A549 treated with dexamethasone at 1 μM for 4 hours (cell line): ENCODE measurements at places on chromosomes 7 and 10. TPM values are rescaled to one million over a fixed set of nuclear protein-coding genes. Genes with fewer than 3 reads are reported as not detected.

Gene SYT15
- 1.5 to 3.1 TPM (median 3.0 TPM) in 5 replicates for total RNA-seq

Gene ANK3
- total RNA-seq, result 0.41 to 1.2 TPM (median 0.69 TPM) in 5 replicates

Gene TBATA
- total RNA-seq, result not detected in 5 replicates

Gene RGR
- not detected in 5 replicates for total RNA-seq

Gene ENTPD1
- 0.06 to 0.20 TPM (median 0.15 TPM) in 4 of 5 replicates, not detected in the other for total RNA-seq

Gene TMEM225B
- 0.32 to 1.3 TPM (median 1.1 TPM) in 5 replicates for total RNA-seq

Gene RPEL1
- total RNA-seq, result 0.05 TPM in 2 of 5 replicates, not detected in the others

Gene PRSS37
- total RNA-seq, result not detected in 5 replicates

Gene FLNC
- 2.9 to 6.0 TPM (median 3.9 TPM) in 5 replicates for total RNA-seq

Gene LMOD2
- not detected in 5 replicates for total RNA-seq

Gene AGAP4
- 4.7 to 8.8 TPM (median 7.0 TPM) in 5 replicates for total RNA-seq

Gene NXPH1
- not detected in 5 replicates for total RNA-seq

Gene NAT16
- total RNA-seq, result 0.09 to 0.21 TPM (median 0.12 TPM) in 5 replicates

Gene LRRD1
- not detected in 5 replicates for total RNA-seq

Gene EVX1
- total RNA-seq, result 0.07 to 0.19 TPM (median 0.13 TPM) in 5 replicates

Gene HYAL4
- total RNA-seq, result 0.04 TPM in 1 of 5 replicates, not detected in the others

Gene CHAT
- not detected in 5 replicates for total RNA-seq

Gene LBX1
- total RNA-seq, result not detected in 5 replicates

Gene CYP2C19
- 0.11 TPM in 1 of 5 replicates, not detected in the others for total RNA-seq
